ENCODE measurements at places on chromosomes 3 and 15. TPM values are rescaled to one million over a fixed set of nuclear protein-coding genes. Genes with fewer than 3 reads are reported as not detected.

GRCh38 chr3:16048435-16049318 lies 125.8 kb upstream of the GALNT15 start:
- peak; percentile 83 for DNase-seq
- no peaks in the 10 kb centered on the region for H3K36me3 ChIP-seq
- H3K27ac ChIP-seq: no peak overlapping the region

Gene SLC22A13
- 0.47 TPM for total RNA-seq

DNA sequence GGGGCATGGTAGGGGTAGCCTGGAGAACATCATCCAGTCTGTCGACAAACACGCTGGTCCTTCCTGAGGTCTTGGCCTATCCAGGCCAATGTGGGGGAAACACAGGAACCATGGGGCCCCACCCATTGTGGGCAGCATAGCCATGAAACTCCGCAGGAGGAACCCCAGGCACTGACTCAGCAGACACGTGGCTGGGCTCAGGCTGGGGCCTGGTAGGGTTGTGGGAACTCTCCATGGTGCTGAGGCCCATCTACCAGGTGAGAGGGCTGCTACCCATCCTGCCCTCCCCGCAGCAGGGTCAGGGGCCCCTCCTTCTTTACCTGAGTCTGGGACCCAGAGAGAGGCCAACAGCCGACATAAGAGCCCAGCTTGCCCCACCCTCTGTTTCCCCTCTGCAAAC lies 22.6 kb upstream of the CACNA2D2 start:
- H3K27ac ChIP-seq: no peak overlapping the region
- DNase-seq: peak; percentile 90
- no peak overlapping the region for H3K4me3 ChIP-seq
- H3K4me1 ChIP-seq: peaks cover 4% of the 10 kb centered on the region

DNA sequence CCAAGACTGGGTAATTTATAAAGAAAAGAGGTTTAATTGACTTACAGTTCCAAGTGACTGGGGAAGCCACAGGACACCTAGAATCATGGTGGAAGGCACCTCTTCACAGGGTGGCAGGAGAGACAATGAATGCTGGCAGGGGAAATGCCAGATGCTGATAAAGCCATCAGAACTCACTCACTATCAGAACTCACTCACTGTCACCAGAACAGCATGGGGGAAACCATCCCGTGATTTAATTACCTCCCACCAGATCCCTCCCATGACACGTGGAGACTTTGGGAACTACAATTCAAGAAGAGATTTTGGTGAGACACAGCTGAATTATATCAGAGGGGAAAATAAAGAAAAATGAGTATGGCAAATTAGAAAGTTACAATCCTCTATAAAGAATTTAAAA lies 310.9 kb downstream of the BCHE start:
- H3K4me1 ChIP-seq: no peaks in the 10 kb centered on the region
- no peaks in the 10 kb centered on the region for H3K36me3 ChIP-seq
- DNase-seq: no peak
- H3K4me3 ChIP-seq: no peak overlapping the region
- no peaks in the 10 kb centered on the region for H3K27me3 ChIP-seq

- peaks cover 12% of the 10 kb centered on the region for H3K4me1 ChIP-seq
- peaks cover 51% of the 10 kb centered on the region for H3K27me3 ChIP-seq
- no peak overlapping the region for H3K27ac ChIP-seq
- H3K4me3 ChIP-seq: no peak overlapping the region
- no peaks in the 10 kb centered on the region for H3K36me3 ChIP-seq
- no peak for DNase-seq
Observed at GRCh38 chr3:194080913-194081800, 54.8 kb upstream of the HES1 start.

Gene STAC
- not detected for total RNA-seq

Gene TGM5
- 0.07 TPM for total RNA-seq

DNA sequence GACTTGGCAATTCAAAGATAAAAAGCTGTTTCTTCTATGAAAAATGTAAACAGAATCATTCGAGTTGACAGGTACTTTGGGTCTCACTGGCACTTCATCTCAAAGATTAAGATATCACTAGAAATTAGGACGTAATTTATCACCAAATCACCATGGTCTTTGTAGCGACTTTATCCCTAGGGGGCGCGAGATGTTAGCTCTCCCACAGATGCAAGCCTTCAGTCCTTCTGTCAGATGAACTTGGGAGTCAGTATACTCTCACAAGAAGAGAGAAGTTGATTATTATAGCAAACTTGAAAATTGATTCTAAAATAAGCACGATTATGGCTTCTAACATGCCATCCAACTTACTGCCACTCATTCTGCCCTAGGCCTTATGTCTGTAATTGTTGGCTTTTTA lies 150.3 kb downstream of the ALCAM start:
- no peaks in the 10 kb centered on the region for H3K27me3 ChIP-seq
- H3K4me1 ChIP-seq: peaks cover 3% of the 10 kb centered on the region
- no peak for DNase-seq
- H3K36me3 ChIP-seq: no peaks in the 10 kb centered on the region
- no peak overlapping the region for H3K27ac ChIP-seq

GRCh38 chr3:124428372-124429128 lies 301.7 kb upstream of the UMPS start:
- H3K27ac ChIP-seq: no peak overlapping the region
- no peak overlapping the region for H3K4me3 ChIP-seq
- H3K4me1 ChIP-seq: no peaks in the 10 kb centered on the region
- no peaks in the 10 kb centered on the region for H3K27me3 ChIP-seq

Data from activated CD4-positive, alpha-beta T cell treated with anti-CD3 and anti-CD28 coated beads, Interleukin-2, amount 10 ng/mL, durations not matched to agents 24 days and 14 days (primary cell).